CD4-positive, alpha-beta T cell (primary cell): ENCODE measurements at places on chromosomes 4 and X. TPM values are rescaled to one million over a fixed set of nuclear protein-coding genes. Genes with fewer than 3 reads are reported as not detected.

DIPK2B gene
- total RNA-seq = not detected

NMU gene
- total RNA-seq = not detected

ZMAT1 gene
- total RNA-seq = 19.2 TPM

DDX53 gene
- not detected for total RNA-seq
